ENCODE measurements at places on chromosomes 16 and 17.

- DNase-seq, result no peak
These were observed 519 bp downstream of the ST6GALNAC2 start for GRCh38 chr17:76585033-76585648.

GRCh38 chr17:29240968-29241963 lies 5.4 kb upstream of the CRYBA1 start:
- no peak for DNase-seq

- DNase-seq, result no peak
These were observed 30.3 kb upstream of the MYO15B start for GRCh38 chr17:75557075-75557851.

DNA sequence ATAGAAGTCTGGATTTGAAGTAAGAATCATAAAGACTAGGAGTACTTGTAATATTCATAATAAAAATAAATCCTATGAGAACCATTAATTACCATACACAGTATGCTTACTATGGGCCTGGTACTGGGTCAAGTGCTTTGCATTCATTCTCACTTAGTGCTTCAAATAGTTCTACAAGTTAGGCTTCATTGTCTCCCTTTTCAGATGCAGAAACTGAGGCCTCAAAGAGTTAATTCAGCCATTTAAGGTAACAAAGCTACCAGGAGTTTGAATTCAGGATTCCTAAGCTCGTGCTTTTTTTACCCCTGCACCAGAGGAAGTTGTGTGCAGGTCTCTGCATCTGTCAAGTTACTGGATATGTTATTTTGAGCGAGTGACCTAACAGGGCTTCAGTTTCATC lies 1098.4 kb upstream of the EEF2KMT start:
- DNase-seq, result peak; percentile 35

- no peak for DNase-seq
These were observed 6.9 kb upstream of the MAPK7 start for GRCh38 chr17:19371259-19372010.

DNA sequence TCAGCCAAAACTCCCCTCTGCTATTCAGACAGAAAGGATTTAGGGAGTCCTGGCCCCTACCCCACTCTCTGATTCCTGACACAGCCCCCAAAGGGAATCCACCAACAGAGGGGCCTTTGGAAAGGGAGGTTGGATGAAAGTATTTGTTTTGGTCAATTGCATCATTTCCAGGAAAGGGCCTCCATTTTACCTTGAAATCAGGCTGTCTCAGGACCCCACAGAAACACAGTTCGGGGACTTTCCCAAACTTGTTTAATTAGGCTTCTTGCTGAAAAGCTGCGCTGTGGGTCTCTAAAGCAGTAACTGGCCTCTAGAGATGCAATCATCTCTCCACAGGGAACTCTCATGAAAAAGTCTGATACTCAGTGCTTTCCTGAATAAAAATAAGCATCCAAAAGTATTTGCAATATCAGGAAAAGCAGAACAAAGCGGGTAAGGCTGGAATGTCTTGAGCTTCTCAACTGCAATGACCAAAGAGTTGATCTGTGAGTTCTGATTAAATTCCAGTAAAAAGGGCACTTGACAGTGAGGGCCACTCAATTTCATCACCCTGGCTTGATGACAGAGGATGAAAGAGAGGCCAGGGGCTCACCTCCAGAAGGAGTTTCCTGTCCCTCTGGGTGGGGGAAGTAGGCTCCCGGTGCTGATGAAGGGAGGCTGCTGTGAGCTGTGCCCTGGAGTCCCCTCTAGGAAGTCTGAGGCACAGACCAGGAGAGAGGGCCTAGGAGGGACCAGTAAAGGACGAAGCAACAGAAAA lies 36.3 kb downstream of the LYRM9 start:
- no peak for DNase-seq

- no peak for DNase-seq
These were observed 4.3 kb downstream of the KAT2A start for GRCh38 chr17:42116705-42117396.
